ENCODE measurements at places on chromosomes 16 and 17.

- peak; percentile 5 for DNase-seq
Measured at GRCh38 chr16:84446084-84446483, 58.4 kb downstream of the MEAK7 start.

DNA sequence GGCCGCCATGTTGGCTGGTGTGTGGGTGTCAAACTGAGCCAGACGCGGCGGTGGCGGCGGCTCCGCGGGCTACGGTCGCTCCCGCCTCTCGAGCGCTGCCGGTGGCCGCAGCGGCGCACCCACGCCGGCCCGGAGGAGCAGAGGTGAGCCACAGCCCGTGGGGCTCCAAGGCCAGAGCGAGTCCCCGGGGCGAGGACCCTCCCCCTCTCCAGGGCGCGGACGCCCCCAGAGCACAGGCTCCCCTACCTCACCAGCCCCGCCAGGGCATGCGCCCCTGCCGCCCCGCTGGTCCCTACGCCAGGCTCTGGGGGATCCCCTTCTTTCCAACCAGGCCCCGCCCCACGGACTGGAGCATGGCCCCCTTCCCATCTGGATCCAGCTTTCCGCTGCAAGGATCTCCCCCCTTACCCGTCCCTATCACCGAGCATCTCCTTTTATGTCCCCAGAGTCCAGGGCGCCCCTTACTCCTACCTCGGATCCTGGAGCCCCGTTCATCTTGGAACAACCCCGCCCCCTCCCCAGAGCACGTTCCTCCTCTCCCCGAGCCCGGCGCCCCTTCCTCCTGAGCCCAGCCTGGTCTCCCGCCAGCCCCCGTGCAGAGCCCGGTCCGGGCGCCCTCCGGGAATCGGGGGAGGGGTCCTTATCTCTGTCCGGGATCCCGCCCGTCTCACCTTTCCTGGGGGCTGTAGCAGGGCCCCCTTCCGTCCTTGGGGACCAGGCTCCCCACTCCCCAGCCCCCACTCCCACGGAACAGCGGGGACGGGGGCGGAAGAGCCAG is 412 bp downstream of the EPN2 start:
- no peak for DNase-seq

- peak; percentile 88 for DNase-seq
Measured at GRCh38 chr17:47315451-47316266, 8.1 kb upstream of the EFCAB13 start.

DNA sequence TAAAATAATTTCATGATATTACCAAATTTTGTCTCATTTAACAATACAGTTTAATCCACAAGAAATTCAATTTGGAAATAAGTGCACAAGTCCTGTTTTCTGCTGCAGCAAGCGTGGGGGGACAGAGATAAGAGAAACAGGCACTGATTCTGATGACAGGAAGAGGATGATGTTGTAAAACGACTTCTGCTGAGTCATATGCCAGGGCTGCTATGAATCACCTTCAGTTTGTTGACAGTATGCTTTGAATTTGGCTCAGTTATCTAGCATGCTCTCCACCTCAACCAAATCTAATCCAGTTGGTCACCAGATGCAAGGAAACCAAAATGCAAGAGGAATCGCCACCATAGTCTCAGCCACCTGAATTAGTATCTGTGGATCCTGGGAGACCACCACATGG is 244.1 kb upstream of the MON1B start:
- peak; percentile 78 for DNase-seq

DNA sequence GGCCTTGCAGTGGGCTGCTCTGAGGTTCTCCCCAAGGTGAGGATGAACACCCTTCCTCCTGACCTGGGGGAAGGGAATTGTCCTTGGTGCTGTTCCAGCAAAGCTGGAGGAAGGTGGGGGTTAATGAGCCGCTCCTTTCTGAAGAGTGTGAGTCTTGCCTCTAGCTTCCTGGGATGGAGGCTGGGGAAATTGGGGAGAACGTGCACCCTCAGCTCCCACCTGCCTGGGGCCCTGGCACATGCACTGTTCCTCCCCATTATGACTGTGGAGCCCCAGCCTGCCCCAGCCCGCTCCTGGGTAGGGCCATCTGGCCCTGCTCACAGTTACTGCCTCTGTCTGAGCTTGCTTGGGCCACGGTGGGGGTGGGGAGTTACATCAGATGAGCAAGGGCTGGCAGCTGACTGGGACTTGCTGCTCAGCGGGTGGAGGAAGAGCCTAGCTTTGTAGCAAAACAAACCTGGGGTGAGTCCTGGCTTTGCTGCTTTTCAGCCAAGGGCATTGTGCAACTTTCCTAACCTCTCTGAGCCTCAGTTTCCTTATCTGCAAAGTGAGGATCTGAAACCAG is 11.1 kb downstream of the TNS4 start:
- DNase-seq: no peak

- no peak for DNase-seq
Measured at GRCh38 chr16:27234603-27235002, 31.3 kb downstream of the KDM8 start.

DNA sequence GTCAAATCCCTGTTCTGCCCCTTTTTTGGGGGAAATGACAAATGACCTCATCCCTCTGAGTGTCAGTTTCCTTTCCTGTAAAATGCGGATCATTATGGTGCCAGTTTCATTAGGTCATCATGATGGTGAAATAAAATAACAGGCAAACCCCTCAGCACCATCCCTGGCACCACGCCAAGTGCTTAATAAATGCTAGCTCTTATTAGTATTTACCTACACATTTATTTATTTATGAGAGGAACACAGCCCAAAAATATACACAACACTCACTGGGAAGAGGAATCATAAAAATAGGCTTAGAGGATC is 28.6 kb upstream of the GPRC5B start:
- DNase-seq: no peak

DNA sequence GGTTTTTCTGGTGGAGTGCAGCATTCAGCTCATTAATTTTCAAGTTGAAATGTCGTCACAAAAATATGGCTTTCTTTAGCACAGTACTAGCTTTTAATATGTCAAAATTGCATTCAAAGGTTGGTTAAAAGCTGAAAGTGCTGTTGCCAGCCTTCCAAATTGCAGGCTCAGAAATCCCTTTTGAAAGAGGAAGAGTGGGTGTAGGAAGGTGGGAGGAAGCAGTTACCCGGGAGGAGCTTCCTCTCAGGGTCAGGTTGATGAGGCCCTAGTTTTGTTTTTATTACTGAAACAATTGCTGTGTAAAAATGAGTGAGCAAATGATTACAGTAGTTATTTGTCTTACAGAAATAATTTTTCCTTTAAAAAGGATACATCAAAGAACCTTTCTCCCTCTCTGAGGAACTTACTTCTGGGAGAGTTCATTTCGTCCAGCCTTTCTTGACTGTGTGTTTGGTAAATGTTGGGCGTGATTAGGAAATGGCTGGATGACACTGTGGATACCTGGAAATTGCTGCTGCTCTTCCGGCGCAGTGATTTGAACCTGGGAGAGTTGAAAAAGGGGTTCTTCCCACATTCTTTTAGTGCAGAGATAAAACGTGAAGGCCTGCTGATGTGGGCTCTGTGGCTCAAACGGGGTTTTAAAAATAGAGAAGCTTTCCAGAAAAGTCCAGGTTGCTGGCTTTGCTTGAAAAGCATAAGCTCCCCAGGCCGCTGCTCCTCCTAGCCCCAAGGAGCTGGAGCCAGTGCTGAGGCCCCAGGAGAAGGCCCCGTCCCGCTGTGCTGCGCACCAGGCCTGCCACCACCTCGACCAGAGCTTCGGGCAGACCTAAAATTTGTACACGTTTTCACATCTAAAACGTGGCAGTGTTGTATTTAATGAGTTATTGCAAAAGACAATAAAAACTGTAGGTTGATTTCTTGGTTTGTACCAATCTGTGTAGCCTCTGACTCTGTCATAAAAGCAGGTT is 41.7 kb downstream of the SEC14L1 start:
- no peak for DNase-seq

- DNase-seq: no peak
Measured at GRCh38 chr16:1876468-1876867, 4.5 kb upstream of the MEIOB start.

GRCh38 chr17:75757086-75757681 is 7.8 kb downstream of the GALK1 start:
- DNase-seq: no peak

DNA sequence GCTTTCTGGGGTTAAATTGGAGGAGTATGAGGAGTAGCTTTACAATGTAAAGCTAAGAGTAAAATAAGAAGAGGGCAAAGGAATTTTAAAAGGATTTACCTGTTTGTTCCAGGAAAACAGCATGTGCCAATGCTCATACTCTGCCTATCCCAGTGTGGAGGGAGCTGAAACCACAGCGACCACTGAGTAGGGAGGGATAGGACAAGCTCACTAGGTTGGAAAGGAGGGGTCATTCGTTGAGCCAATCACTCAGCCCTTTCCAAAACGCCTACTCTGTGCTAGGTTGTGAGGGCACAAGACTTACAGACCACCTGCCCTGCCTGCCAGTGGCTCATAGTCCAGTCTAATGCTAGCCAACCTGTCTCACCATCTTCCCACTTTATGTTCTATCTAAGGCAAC is 1.1 kb upstream of the DNAJC7 start:
- DNase-seq: no peak

- DNase-seq: no peak
Measured at GRCh38 chr17:57534863-57535248, 210.2 kb downstream of the CCDC182 start.

- no peak for DNase-seq
Measured at GRCh38 chr16:28188085-28188916, 23.5 kb downstream of the XPO6 start.

GRCh38 chr17:77898521-77899434 is 59.7 kb upstream of the TNRC6C start:
- DNase-seq: no peak

DNA sequence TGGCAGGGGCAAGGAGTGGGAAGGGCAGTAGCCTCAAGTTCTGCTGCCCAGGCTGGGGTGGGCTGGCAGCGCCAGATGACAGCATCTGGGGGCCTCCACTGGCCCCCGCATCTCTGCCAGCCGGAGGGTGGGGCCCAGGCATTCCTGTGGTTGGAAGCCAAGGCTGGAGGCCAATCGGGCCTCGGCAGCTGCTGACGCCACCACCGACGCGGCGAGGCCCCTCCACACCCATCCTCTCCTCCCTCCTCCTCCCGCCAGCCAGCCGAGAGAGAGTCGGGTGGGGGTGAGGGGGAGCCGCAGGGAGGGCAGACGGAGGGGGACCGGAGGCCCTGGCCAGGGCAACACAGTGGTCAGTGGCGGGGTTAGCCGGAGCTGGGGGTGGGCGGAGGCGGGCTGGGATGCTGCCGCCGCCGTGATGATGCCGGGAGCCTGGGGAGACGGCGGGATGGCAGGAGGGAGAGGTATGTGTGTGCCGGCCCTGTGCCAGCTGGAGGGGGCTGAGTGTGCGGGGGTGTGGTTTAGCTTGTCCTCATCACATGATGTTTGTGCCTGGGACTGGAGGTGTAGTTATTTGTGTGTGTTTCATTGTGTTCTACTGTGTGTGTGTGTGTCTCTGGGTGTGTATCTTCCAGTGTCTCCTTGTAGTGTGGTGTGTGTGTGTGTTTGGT is 36.6 kb downstream of the ARHGAP23 start:
- peak; percentile 90 for DNase-seq

GRCh38 chr16:88194397-88195268 is 188.1 kb upstream of the ZNF469 start:
- no peak for DNase-seq

GRCh38 chr17:37614391-37614790 is 5.2 kb upstream of the SYNRG start:
- DNase-seq: peak; percentile 66

GRCh38 chr16:75383141-75383540 is 50.2 kb downstream of the CFDP1 start:
- DNase-seq: no peak

GRCh38 chr17:76250141-76250540 is 9.8 kb upstream of the RNF157 start:
- DNase-seq: no peak

- no peak for DNase-seq
Measured at GRCh38 chr17:68927516-68927915, 27.7 kb downstream of the ABCA8 start.

DNA sequence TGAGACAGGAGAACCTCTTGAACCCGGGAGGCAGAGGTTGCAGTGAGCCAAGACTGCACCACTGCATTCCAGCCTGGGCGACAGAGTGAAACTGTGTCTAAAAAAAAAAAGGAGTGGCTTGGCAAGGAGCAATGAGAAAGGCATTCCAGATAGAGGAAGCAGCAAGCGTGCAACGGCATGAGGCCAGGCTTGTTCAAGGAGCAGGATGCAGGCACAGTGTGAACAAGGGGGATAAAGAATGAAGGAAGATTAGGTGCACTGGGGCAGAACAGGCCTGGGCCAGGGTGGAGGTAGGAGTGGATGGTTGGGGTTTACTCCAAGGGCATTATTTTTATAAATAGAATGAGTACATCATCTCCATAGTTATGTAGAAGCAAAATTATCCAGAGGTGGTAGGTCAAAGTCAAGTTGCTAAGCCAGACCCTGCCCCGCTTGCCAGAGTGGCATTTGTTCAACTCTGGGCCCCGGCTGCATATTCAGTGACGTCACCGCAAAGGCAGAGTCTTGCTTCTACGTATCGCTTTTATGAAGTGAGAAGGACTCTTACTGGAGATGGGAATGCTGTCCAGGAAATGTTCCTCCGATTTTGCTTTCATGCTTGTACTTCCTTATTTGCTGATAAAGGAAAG is 100.2 kb downstream of the KATNIP start:
- DNase-seq: no peak

GRCh38 chr17:6903326-6903900 is 71.9 kb upstream of the TEKT1 start:
- no peak for DNase-seq

DNA sequence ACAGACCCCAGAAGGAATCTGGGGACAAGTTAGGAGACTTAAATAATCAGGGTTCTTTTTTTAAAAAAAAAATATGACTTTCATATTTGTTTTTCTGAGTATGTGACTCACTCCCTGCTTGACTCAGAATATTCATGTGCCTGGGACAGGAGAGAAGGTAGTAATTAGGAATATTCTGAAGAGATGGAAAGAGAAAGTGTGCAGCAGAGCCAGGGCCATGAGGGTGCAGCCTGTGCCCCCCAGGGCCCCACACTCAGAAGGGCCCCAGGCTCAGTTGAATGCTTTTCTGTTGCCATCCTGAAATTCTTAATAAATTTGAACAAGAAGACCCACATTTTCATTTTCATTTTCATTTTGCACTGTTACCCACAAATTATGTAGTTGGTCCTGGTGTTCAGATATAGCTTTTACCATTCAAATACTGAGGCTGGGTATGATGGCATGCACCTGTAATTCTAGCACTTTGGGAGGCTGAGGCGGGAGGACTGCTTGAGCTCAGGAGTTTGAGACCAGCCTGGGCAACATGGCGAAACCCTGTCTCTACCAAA is 11.5 kb upstream of the LONP2 start:
- DNase-seq: no peak
